Gastroesophageal sphincter (tissue), 4 donors: ENCODE measurements at places on chromosomes 6 and 20. TPM values are rescaled to one million over a fixed set of nuclear protein-coding genes. Genes with fewer than 3 reads are reported as not detected.

DNA sequence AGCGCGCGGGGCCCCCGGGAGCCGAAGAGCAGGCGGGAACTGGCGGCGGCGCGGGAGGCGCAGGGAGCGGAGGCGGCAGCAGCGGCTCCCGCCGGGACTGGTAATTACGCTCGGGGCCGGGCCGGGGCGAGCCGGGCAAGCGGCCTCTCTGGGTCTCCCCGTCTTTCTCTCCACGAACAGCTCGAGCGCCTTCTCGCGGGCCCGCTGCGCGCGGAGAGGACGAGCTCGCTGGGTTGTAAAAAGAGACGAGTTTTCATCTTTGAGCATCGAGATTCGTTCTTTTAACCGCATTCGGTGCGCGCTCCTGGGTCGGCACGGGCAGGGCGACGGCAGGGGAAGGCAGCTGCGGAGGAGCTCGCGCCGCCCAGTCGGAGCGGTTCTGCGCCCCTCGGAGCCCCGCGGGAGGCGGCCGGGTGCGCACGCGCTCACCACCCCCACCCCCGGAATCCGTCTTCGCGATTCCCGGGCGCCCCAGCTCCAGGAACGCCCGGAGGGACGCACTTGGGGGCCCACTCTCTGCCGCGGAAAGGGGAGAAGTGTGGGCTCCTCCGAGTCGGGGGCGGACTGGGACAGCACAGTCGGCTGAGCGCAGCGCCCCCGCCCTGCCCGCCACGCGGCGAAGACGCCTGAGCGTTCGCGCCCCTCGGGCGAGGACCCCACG lies 38.0 kb downstream of the YTHDF1 start:
- no peaks in the 10 kb centered on the region for H3K4me1 ChIP-seq
- no peak for ATAC-seq
- no peaks in the 10 kb centered on the region for H3K36me3 ChIP-seq
- peak overlapping the region; percentile 34 for H3K4me3 ChIP-seq

The NEURL2 gene
- 10.3 TPM for total RNA-seq

GRCh38 chr6:52376763-52377162 lies 14.8 kb downstream of the PAQR8 start:
- H3K27me3 ChIP-seq = no peaks in the 10 kb centered on the region
- no peaks in the 10 kb centered on the region for H3K36me3 ChIP-seq
- no peak for ATAC-seq

DNA sequence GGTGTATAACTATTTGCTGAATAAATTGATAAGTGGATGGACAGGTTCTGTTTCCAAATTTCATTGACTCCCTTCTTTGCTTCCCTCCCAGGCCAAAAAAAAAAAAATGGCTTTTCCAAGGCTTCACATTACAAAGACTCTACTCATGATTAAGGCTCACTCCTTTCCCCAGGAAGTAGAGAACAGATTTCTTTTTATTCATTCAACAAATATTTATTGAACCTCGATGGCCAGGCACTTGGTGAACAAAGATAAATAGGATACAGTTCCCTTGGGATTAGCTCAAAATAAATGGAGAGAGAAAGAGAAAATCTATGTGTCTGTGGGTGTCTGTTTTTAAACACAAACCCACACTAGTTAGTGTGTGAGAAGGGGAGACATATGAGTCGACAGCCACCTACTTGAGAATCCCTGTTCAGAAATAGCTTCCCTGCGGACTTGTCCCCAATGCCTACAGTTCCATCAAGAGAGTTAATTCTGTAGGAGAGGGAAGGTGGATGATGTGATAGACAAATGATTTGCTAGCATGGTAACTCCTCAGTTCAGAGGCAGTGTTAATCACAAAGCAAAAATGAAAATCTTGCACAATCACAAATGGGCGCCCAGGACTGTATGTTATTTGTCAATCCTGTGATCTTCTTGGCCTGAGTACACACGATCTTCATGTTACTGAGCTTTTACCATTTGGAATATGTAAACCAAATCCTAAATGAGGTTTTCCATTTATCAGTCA lies 20.3 kb downstream of the TRAF3IP2 start:
- peak; percentile 80 for ATAC-seq
- no peak overlapping the region for H3K4me3 ChIP-seq

The MEA1 gene
- total RNA-seq = 56.0 TPM

GRCh38 chr6:119073307-119074051 lies 5.0 kb downstream of the FAM184A start:
- H3K36me3 ChIP-seq = no peaks in the 10 kb centered on the region
- H3K4me1 ChIP-seq = no peaks in the 10 kb centered on the region
- H3K4me3 ChIP-seq = no peak overlapping the region
- no peak for ATAC-seq
- H3K27me3 ChIP-seq = no peaks in the 10 kb centered on the region
- H3K27ac ChIP-seq = peak overlapping the region; percentile 4

- H3K27ac ChIP-seq = no peak overlapping the region
- ATAC-seq = no peak
- H3K4me3 ChIP-seq = no peak overlapping the region
- no peaks in the 10 kb centered on the region for H3K4me1 ChIP-seq
- no peaks in the 10 kb centered on the region for H3K36me3 ChIP-seq
- no peaks in the 10 kb centered on the region for H3K27me3 ChIP-seq
These were observed 43.9 kb downstream of the INSM1 start for GRCh38 chr20:20411836-20412235.

The KHDC1 gene
- total RNA-seq = 0.93 TPM

The VTA1 gene
- 37.8 TPM for total RNA-seq

DNA sequence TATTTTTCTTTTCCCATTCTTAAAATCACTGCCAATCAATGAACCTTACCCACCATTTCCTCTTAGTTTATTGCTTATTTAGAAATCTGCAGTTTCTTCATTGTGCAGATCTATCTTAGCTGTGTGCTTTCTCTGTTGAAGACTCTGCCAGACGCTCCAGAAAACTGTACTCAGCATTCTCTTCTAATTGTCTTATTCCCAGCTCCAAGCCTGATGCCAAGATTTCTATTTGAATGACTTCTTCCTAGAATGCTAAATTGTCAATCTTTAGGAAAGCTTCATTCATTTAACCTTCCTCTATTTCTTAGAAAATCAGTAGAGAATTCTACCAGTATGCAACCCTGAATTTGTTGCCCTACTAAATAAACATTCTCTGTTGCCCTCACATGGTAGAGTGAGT lies 308.9 kb downstream of the KHDRBS2 start:
- H3K27me3 ChIP-seq = no peaks in the 10 kb centered on the region
- H3K36me3 ChIP-seq = no peaks in the 10 kb centered on the region
- H3K4me1 ChIP-seq = no peaks in the 10 kb centered on the region
- ATAC-seq = no peak
- no peak overlapping the region for H3K4me3 ChIP-seq
- H3K27ac ChIP-seq = no peak overlapping the region

GRCh38 chr20:48823960-48824498 lies 3.8 kb downstream of the PREX1 start:
- no peak for ATAC-seq
- no peaks in the 10 kb centered on the region for H3K4me1 ChIP-seq
- peaks cover 55% of the 10 kb centered on the region for H3K27me3 ChIP-seq

The OR2B6 gene
- total RNA-seq = not detected

The TNFRSF21 gene
- 35.4 TPM for total RNA-seq

- H3K4me1 ChIP-seq = no peaks in the 10 kb centered on the region
- H3K27ac ChIP-seq = no peak overlapping the region
- no peak for ATAC-seq
- H3K36me3 ChIP-seq = no peaks in the 10 kb centered on the region
- no peaks in the 10 kb centered on the region for H3K27me3 ChIP-seq
These were observed 46.9 kb downstream of the OSTM1 start for GRCh38 chr6:108027594-108027993.

- no peaks in the 10 kb centered on the region for H3K27me3 ChIP-seq
- no peaks in the 10 kb centered on the region for H3K4me1 ChIP-seq
- no peak overlapping the region for H3K4me3 ChIP-seq
- no peak overlapping the region for H3K27ac ChIP-seq
These were observed 43.4 kb upstream of the TRAM2 start for GRCh38 chr6:52620055-52620905.

GRCh38 chr6:16324606-16325225 lies 86.3 kb downstream of the GMPR start:
- no peaks in the 10 kb centered on the region for H3K27me3 ChIP-seq
- no peak for ATAC-seq
- H3K4me3 ChIP-seq = no peak overlapping the region
- no peaks in the 10 kb centered on the region for H3K36me3 ChIP-seq

- no peaks in the 10 kb centered on the region for H3K36me3 ChIP-seq
- H3K27me3 ChIP-seq = peaks cover 29% of the 10 kb centered on the region
- no peak for ATAC-seq
- no peak overlapping the region for H3K4me3 ChIP-seq
These were observed 125.2 kb downstream of the PHACTR3 start for GRCh38 chr20:59729506-59729905.

DNA sequence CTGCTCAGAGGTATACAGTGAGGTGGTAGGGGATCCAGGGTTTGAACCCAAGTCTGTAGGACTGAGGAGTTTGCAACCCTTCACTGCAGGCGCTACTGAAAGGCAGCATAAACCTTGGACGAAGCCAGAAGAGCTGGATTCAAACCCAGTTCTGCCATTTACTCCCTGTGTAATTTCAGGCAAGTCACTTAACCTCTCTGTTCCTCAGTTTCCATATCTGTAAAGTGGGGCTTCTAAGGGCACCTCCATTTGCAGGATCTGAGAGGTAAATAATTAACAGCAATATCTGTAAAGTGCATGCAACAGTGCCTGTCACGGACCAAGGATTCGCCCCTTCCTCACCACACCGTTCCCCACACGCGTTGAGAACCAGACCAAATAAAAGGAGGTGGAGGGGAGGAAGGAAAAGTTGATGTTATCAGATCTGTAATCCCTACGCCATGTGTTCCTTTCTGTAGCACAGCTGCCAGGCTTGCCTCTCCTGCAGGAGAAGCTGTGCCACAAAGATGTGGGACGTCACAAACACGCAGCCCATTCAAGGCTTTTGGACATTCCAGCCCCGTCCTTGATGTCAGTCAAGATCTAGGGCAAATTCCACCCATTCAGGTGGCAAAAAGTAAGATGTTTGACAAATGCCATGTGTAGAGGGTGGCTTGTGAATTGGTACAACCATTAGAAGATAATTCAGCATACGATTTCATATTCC lies 9.8 kb downstream of the RIPOR3 start:
- H3K27me3 ChIP-seq = no peaks in the 10 kb centered on the region
- no peaks in the 10 kb centered on the region for H3K36me3 ChIP-seq

- ATAC-seq = no peak
- H3K27me3 ChIP-seq = peaks cover 67% of the 10 kb centered on the region
- H3K4me3 ChIP-seq = no peak overlapping the region
These were observed 52.6 kb upstream of the MAFB start for GRCh38 chr20:40741507-40742106.

The EEF1A2 gene
- total RNA-seq = 6.5 TPM

- H3K27ac ChIP-seq = no peak overlapping the region
- H3K27me3 ChIP-seq = no peaks in the 10 kb centered on the region
- H3K4me1 ChIP-seq = no peaks in the 10 kb centered on the region
- no peaks in the 10 kb centered on the region for H3K36me3 ChIP-seq
- no peak overlapping the region for H3K4me3 ChIP-seq
- no peak for ATAC-seq
These were observed 57.2 kb upstream of the CNR1 start for GRCh38 chr6:88223298-88223697.

The PKHD1 gene
- under 0.01 TPM for total RNA-seq

GRCh38 chr20:16517946-16518783 lies 55.1 kb downstream of the KIF16B start:
- ATAC-seq = peak; percentile 34
- H3K27ac ChIP-seq = no peak overlapping the region
- peaks cover 28% of the 10 kb centered on the region for H3K36me3 ChIP-seq
- H3K4me1 ChIP-seq = no peaks in the 10 kb centered on the region
- H3K27me3 ChIP-seq = no peaks in the 10 kb centered on the region

- ATAC-seq = no peak
- H3K36me3 ChIP-seq = no peaks in the 10 kb centered on the region
- H3K4me1 ChIP-seq = no peaks in the 10 kb centered on the region
- no peak overlapping the region for H3K4me3 ChIP-seq
- H3K27ac ChIP-seq = peak overlapping the region; percentile 76
These were observed 160.2 kb downstream of the GMPR start for GRCh38 chr6:16398587-16398986.

DNA sequence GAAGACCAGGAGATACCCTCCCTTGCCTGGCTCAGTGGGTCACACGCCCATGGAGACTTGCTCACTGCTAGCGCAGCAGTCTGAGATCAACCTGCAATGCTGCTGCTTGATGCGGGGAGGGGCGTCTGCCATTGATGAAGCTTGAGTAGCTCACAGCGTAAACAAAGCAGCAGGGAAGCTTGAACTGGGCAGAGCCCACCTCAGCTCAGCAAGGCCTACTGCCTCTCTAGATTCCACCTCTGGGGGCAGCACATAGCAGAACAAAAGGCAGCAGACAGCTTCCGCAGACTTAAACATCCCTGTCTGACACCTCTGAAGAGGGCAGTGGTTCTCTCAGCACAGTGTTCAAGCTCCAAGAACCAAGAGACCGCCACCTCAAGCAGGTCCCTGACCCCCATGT lies 271.3 kb downstream of the ESR1 start:
- no peak overlapping the region for H3K4me3 ChIP-seq
- ATAC-seq = no peak
- H3K4me1 ChIP-seq = no peaks in the 10 kb centered on the region
- peaks cover 7% of the 10 kb centered on the region for H3K27me3 ChIP-seq
- H3K36me3 ChIP-seq = no peaks in the 10 kb centered on the region
- no peak overlapping the region for H3K27ac ChIP-seq

The PLAGL1 gene
- 16.1 TPM for total RNA-seq

GRCh38 chr20:22532598-22532997 lies 51.8 kb downstream of the FOXA2 start:
- no peaks in the 10 kb centered on the region for H3K36me3 ChIP-seq
- H3K4me3 ChIP-seq = no peak overlapping the region
- no peak for ATAC-seq
- H3K27ac ChIP-seq = no peak overlapping the region

The GCNT2 gene
- total RNA-seq = 23.5 TPM

GRCh38 chr20:14142171-14142570 lies 146.9 kb downstream of the MACROD2 start:
- H3K36me3 ChIP-seq = no peaks in the 10 kb centered on the region
- no peak overlapping the region for H3K27ac ChIP-seq
- peak; percentile 66 for ATAC-seq
- H3K27me3 ChIP-seq = no peaks in the 10 kb centered on the region

- ATAC-seq = no peak
- H3K27me3 ChIP-seq = no peaks in the 10 kb centered on the region
- H3K36me3 ChIP-seq = peaks cover 89% of the 10 kb centered on the region
- no peaks in the 10 kb centered on the region for H3K4me1 ChIP-seq
These were observed 19.4 kb downstream of the ESF1 start for GRCh38 chr20:13765299-13765698.

- no peak overlapping the region for H3K27ac ChIP-seq
- no peaks in the 10 kb centered on the region for H3K4me1 ChIP-seq
- H3K4me3 ChIP-seq = no peak overlapping the region
- no peaks in the 10 kb centered on the region for H3K36me3 ChIP-seq
These were observed 13.4 kb upstream of the GMNN start for GRCh38 chr6:24761193-24761835.
